ENCODE measurements at places on chromosomes 11 and 22. TPM values are rescaled to one million over a fixed set of nuclear protein-coding genes. Genes with fewer than 3 reads are reported as not detected.

The PAK1 gene
- total RNA-seq, result 91.5 TPM

The TRIM22 gene
- 90.5 TPM for total RNA-seq

The TMA7B gene
- not detected for total RNA-seq

The IL18 gene
- 0.23 TPM for total RNA-seq

The OR51B2 gene
- not detected for total RNA-seq

The AKIP1 gene
- total RNA-seq, result 87.8 TPM

The CBLIF gene
- total RNA-seq, result not detected

The EFCAB6 gene
- 1.7 TPM for total RNA-seq

The FUT4 gene
- 4.7 TPM for total RNA-seq

The SCGB1D2 gene
- total RNA-seq, result not detected

The PRRG4 gene
- total RNA-seq, result 1.3 TPM

The APOA4 gene
- total RNA-seq, result not detected

The KRTAP5-9 gene
- not detected for total RNA-seq

The TRIM51 gene
- not detected for total RNA-seq

The CCDC82 gene
- total RNA-seq, result 17.6 TPM

The SPATA19 gene
- not detected for total RNA-seq

The SERHL2 gene
- 1.5 TPM for total RNA-seq

The MUC6 gene
- not detected for total RNA-seq

The ZBTB16 gene
- 4.3 TPM for total RNA-seq

The C22orf39 gene
- total RNA-seq, result 21.0 TPM

The SLC25A18 gene
- not detected for total RNA-seq

The TMPRSS4 gene
- total RNA-seq, result not detected

The IGLL1 gene
- not detected for total RNA-seq

The KRTAP5-1 gene
- not detected for total RNA-seq

The ACR gene
- total RNA-seq, result not detected

The SEPTIN5 gene
- total RNA-seq, result 44.8 TPM

The TLCD5 gene
- 10.0 TPM for total RNA-seq

Data from LHCN-M2 (cell line).